ENCODE measurements at places on chromosomes 5 and 9.

DNA sequence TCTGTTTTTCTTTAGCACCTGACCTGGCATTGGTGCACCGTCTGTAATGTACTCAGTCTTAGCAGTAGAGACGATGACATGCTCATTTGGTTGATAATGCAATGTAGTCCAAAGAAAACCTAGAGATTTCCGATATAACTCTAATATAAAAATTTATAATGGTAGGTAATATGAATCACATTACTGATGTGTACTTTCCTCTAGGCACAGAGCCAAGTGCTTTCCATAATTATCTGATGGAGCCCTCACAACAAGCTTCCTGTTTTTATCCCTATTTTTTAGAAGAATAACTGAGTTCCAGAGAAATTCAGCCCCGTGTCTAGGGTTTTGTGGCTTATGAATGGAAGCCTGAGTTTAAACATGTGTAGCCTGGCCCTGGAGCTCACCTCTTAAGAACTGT, 53.7 kb downstream of the KDM4C start:
- DNase-seq = no peak

DNA sequence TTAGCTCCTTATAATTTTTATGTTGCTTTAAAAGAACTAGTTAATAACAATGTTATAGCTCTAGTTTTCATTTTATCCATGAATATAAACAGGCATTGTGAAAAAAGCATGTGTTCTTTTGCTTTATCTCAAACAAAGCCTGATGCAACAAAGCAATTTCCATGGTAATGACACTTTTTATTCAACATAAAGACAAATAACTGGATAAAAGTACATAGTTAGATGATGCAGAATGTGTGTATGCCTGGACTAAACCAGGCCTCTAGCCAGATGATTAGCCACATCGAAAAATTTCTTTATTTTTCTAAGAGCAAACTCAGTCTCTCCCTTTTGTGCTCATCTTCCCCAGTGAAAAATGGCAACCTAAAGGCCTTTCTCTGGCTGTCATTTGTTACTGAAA, 125.6 kb upstream of the TARS1 start:
- no peak for DNase-seq

DNA sequence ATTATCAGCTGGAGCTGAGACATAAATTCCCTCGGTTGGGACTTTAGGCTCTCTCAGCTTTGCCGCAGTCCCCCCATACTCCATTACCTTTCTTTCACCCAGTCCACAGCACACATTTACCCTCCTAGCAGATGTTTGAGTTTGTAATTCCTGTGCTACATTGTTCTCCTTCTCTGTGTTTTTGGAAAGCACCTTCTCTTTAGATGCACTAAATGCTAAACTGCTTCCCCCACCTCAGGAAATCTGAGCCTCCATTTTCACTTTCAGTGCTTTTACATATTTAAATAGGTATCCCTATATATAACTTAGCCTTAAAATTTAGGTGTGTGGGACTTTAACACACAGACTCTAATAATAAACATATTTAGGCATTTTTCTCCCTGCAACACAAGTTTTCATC, 356.9 kb downstream of the NFIB start:
- DNase-seq = no peak

DNA sequence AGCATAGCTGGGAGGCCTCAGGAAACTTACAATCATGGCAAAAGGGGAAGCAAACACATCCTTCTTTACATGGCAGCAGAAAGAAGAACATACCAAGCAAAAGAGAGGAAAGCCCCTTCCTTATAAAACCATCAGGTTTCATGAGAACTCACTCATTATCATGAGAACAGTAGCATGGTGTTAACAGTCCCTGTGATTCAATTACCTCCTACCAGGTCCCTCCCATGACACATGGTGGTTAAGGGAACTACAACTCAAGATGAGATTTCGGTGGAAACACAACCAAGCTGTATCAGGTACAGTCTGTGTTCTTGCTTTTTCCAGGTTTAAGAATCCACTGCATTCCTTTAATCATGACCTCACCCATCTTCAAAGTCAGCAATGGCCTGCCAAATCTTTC, 514.2 kb downstream of the KCTD16 start:
- DNase-seq = no peak

DNA sequence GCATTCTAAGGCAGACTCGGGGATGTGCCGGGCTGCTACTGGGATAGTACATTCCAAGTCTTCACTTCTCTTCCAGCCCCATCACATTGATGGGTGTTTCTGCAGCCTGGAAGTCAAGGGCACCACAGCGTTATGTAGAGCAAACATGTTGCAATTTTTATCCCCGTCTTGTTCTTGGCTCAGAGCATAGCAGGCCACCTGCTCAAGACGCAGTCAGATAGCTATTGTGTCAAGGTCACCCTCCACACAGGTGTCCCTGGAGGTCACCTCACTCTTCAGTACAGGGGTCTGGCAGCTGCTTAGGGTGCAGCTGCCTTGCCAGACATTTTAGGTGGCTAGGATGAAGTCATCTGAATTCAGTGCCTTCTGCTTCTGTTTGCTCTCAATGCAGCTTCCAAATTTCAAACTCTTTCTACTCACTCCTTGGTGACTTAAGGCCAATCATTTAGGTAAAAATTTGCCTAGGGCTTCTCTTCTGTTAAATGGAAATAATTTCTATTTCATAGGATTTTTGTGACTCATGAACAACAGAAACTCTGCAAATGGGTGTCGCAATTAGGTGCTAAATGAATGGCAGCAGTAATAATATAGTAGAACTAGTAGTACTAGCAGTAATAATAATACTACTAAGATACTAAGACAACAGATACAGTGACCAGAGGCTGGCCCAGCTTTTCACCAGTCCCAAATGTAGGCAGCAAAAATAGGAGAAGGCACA, 24.3 kb downstream of the KCNV2 start:
- DNase-seq = no peak

DNA sequence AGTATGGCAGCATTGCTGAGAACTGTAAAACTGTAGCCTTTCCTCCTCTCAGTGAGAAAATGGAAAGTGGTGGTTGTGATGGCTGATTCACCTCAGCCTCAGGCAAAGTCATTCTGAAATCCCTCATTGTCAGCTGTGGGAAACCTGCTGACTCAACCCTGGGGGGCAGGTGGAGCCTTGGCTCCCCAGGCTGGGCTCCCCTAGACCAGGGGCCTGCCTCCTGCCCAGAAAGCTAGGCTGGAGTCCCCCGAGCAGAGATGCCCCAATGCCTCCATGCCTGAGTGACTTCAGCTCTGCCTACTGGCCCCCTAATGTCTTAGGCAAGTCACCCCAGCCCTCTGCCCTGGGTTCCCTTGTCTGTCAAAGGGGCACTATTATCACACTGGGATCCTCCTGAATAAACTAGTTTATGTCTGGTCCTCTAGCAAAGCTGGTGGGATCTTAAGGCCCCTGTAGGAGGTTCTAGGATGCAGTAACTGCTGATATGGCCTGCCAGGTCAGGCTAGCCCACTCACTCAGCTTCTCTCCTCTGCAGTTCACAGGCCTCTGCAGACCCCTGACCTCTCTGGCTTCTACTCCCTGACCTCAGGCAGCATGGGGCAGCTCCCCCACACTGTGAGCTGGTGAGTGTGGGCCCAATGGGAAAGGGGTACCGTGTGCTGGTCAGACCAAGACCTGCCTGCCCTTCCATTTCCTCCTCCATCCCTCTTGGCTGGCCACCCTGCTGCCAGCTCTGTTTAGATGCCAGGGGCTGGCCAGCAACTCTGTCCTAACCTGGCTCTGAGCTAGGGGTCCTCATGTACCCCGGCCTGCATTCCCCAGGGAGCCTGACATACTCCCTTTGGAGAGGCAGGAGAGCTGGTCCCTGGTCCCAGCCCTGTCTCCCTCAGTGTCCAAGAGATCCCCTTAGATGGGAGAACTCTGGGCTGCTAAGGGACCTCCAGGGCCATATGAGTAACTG, 24.2 kb downstream of the TCF7 start:
- DNase-seq = no peak

DNA sequence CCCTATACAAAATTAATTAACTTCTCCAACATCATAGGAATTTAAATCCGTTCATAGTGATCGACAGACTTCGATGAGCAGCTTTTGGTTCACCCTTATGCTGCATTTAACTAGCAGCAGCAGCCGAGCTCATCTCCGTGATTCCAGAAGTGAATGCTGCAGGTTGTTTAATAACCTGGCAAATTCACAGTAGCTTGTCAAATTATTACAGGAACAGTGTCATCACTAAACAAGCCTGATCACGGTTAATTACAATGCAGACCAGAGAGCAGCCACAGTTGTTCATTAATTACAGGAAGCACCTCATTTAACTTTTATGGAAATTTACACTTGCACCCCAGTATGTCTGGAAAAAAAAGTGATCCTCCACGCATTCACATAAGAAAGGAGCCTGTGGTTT, 188.2 kb downstream of the BNC2 start:
- DNase-seq = no peak

DNA sequence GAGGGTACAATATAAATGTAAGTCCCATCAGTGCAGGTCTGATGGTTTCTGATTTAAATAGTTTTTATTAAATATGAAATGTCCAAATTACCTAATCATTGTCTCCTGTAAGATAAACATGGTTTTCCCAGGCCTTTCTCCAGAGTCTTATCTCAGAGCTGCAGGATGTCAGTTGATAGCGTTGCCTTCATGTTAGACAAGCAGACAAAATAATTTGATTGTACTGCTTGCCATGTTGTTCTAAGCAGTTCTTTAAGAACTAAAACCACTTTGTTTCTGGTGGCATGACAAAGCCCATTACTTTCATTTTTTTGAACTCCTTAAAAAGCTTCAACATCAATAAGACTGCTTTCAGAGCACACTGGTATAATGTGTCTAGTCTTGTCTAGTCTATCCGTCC, 1073.5 kb downstream of the MAT2B start:
- no peak for DNase-seq

DNA sequence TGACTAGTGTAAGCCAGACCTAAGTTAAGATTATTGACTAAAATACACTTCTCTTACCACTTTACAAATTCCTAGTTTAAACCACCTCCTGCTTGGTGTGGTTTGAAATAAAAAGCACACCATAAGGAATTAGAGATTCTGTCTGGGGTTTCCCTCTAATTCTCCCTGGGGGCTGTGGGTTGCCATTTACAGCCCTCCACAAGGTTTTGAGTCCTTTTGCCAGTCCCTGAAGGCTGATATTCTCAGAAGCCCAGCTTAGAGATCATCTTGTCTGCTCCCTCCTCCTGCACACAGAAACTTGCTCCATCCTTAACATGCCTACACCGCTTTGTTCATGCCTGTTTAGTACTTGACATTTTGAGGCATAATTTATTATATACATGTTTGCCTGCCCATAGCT, 7.2 kb upstream of the LMNB1 start:
- no peak for DNase-seq

- DNase-seq = no peak
Observed at GRCh38 chr9:13721481-13722235, 442.2 kb upstream of the MPDZ start.

Data from globus pallidus (tissue), 1 donor.